ENCODE measurements at places on chromosomes 2 and 18.
A peak's percentile ranks its signal among the peaks of the same experiment; 100 is the strongest.

DNA sequence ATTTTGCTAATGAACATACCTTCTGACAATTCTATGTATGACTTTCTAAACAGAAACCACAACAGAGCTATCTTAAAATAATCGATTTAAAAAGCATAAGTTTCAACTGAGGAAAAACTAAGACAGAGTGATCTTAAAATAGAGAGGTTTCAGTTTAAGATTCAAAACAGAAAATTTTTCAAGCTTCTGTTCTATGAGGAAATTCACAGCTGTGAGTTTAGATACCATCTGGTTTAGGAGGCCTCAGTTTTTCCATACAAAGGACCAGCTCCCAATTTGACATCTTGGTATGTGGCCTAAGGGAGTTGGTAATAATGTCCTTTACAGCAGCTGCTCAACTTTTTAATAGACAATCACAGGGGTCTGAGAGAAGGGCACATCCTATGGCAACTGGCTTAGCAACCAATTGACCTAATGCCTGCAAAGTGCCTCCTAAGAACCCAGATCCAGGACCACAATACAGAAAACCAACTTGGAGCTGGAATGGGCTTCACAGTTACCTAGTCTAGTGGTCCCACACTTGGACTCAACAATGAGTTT, 39.7 kb downstream of the MDH1 start:
- no peak for DNase-seq

- no peak for DNase-seq
Observed at GRCh38 chr2:27096748-27097297, 10.3 kb downstream of the KHK start.

DNA sequence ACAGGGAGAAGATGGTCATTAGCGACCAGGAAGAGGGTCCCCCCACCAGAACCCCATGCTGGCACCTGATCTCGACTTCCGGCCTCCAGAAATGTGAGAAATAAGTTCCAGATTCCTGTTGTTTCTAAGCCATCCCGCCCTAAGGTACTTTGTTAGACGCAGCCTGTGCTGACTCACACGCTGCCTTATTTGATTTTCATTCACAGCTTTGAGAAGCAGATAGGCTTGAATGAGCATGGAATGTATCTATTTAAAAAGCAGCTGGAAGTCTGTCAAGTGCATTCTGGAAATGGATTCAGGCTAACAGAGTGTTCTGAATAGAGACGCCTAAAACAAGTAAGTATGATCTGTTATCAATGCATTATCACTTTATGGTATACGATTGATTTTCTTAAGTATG, 8.3 kb upstream of the IL1R2 start:
- DNase-seq, result no peak

DNA sequence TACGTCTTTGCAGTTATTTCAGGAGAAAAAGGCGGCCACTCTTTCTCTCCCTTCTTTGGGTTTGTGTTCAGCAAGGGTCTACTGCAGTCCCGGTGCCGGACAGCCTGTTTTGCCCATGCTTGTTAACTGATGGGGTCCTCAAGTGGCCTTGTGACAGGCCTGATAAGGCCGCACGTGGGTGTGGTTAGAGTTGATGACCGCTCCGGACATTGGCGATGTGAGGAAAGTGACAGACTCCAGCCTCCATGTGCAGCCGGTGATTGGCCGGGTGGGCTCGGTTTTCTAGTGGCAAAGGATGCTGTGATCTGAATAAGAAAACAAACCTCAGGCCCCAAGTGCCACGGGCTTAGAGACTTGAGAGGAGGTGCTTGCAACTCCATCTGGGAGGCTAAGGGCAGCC, 15.6 kb downstream of the HPCAL1 start:
- no peak for DNase-seq

GRCh38 chr2:32715391-32715841, 87.6 kb downstream of the TTC27 start:
- DNase-seq, result no peak

GRCh38 chr2:232892843-232893242, 22.8 kb downstream of the SNORC start:
- no peak for DNase-seq

GRCh38 chr2:203535078-203535783, at the start of gene RAPH1:
TSS of gene RAPH1 (minus strand) at chr2:203535301. CDS start at chr2:203495353, 39,948 bp downstream.
- DNase-seq, result peak; percentile 53

DNA sequence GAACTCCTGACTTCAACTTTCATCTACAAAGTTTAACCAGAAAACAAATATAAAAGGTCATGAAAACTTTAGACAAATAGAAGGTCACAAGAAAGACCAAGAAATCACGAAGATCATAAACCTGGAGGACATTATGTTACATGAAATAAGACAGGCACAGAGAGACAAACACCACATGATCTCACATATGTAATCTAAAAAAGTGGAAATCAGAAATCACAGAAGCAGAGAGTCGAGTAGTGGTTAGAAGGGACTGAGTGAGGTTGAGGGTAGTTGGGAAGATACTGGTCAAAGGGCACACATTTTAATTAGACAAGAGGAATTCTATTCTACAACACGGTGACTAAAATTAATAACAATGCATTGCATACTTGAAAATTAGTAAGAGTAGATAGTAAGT, 1.4 kb downstream of the GCFC2 start:
- no peak for DNase-seq

DNA sequence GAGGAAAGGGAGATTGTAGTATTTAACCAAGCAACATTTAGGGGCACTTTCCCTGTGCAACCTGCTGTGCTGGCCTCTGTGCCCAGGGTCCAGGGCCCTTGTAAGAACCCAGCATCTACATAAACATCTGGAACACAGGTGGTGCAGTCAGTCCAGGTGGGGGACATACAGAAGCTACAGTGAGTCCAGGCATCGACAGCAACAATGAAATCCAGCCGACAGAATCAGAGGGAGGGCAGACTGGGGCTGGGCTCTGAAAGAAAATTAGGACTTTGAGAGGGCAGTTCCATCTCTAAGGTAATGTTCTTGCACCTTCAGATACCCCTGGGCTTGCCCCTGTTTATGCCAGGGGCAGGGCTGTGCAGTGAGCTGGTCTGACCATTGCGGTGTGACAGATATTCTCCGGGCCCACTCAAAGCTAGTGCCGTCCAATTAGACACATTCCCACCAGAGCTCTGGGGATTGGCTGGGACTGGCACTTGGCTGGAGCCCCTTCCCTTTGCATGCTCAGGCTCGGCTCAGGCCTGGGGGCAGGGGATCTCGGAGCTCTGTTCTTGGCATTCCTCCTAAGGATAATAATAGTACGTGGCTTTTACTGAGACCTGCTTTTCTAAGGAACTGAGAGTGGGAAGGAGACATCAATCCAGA, 5.4 kb downstream of the LBH start:
- DNase-seq, result no peak

DNA sequence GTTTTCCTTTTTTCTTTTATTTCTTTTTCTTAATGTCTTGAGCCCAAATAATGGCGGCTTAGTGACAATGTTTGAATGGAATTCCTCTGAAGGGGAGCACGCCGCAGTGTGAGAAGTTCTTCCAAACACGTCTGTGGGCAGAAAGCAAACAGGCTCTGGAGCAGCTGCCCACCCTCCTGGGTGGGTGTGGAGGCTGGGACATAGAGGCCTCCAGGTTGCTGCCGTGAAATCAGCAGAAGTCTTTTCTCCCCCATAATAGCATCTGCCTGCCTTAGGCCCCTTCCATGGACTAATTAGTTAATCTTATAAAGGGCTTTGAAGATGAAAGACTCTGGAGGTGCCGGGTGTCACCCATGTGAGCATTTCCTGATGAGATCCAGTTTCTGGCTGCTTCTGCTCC, 213.9 kb downstream of the SH3RF3 start:
- no peak for DNase-seq

- DNase-seq, result peak; percentile 14
Observed at GRCh38 chr2:69386360-69386759, 667 bp downstream of the GFPT1 start.

- DNase-seq, result no peak
Observed at GRCh38 chr2:30721668-30722647, 85.3 kb downstream of the CAPN13 start.

DNA sequence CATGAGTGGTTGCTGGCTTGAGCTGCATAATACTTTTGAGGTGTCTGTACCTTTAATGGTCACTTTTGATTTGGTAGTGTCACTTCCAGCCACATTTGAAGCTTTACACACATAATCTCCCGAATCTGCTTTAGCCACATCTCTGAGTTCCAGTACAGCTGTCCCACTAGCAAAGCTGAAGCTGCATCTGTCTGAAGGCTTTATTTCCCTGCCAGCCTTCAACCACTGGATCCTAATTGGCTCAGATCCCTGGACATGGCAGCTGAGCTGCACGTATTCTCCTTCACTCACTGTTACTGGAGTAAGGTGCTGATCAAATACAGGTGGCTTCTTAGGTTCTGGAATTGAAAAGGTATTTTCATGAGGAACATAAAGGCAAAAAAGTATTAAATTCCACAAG, 99.7 kb downstream of the TTN start:
- no peak for DNase-seq

Data from CD4-positive, alpha-beta T cell treated with Interleukin-21 for 1 hour (primary cell).